Keratinocyte (primary cell): ENCODE measurements at places on chromosomes 16 and 17.
A peak's percentile ranks its signal among the peaks of the same experiment; 100 is the strongest.

DNA sequence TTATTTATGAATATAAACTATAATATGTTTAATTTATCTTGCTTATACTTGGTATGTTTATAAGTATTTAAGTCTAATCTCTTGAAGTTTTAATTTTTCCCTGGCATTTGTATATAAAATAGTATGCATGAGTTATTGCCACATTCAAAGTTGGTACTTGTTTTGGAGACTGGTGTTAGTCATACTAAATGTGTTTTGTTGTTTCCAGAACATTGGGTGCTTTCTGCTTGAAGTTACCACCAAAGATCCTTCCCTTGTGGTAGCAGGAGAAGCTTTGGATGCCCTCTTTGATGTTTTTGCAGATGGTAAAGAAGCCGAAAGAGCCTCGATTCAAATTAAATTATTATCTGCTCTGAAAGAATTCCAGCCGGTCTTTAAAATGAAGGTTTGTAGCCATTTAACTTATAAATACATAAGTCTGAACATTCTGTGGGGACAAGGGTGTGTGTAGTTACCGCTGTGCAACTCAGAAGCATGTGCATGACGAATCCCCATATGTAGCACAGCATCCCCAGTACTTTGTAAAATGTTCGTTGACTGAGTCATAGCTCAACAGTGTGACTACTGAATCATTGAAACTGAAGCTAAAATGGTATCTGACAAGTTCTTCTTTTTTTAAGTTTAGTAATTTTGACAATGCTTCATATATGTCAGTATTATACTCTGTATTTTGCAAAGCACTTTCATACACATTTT lies 36.4 kb downstream of the HEATR3 start:
- peak; percentile 17 for DNase-seq

DNA sequence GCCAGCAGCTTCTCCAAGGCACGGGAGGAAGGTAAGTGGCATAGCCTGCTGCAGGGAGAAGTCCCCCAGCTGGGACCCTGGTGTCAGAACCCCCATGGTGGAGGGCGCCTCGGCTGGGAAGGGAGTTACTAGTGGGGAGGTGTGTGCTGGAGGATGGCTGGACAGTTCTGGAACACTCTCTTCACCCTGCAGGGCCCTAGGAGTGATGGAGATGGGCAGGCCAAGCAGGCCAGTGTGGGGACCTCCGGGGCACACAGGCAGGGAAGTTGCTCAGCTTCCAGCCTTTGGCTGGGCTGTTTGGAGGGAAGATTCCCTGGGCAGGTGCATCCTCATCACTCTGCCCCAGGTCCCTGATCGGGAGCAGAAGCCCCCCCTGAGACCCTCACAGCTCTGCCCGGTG lies 696 bp downstream of the C17orf99 start:
- no peak for DNase-seq

DNA sequence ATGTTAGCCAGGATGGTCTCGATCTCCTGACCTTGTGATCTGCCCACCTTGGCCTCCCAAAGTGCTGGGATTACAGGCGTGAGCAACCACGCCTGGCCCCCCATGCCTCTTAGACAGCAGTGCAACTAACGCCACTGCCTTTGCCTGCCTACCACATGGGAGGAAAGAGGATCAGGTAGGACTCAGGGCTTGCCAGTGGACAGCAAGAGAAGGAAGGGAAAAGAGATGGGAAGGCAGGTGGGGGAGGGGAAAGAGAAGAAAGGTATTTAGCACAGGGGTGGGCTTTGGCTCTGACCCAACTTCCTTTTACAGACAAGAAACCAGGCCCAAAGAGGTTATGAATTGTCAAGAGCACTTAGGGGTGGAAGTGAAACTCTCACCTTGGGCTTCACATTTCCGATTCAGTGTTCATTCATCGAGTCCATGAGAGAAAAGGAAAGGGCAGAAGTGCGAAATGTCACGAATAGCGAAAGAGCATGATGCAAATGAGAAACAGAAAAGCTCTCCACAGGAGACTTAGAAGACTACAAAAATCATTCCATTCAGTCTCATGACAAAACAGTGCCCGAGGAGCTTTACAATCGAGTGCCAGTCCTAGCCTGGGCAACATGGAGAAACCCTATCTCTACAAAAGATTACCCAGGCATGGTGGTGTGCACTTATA lies 36.4 kb downstream of the CDK5R1 start:
- no peak for DNase-seq

- DNase-seq, result no peak
These were observed 52.0 kb downstream of the ABHD15 start for GRCh38 chr17:29514792-29515191.

DNA sequence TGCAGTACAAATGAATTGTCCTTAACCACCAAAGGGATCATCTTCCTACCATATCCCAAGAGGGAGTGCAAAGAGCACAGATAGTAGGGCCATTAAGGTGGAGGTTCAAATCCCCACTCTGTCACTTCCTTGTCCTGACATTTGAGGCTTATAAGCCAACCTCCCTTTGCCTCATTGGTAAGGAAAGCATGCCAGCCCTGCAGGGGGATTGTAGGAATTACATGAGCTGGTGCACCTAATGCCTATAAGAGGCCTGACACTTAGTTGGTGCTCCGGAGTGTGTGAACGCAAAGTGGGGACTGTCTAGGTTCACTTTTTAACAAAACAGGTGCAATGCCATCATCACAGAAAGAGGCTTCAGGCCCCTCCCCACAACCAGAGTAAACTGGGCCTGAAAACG lies 374.4 kb downstream of the SNX29 start:
- DNase-seq, result no peak

DNA sequence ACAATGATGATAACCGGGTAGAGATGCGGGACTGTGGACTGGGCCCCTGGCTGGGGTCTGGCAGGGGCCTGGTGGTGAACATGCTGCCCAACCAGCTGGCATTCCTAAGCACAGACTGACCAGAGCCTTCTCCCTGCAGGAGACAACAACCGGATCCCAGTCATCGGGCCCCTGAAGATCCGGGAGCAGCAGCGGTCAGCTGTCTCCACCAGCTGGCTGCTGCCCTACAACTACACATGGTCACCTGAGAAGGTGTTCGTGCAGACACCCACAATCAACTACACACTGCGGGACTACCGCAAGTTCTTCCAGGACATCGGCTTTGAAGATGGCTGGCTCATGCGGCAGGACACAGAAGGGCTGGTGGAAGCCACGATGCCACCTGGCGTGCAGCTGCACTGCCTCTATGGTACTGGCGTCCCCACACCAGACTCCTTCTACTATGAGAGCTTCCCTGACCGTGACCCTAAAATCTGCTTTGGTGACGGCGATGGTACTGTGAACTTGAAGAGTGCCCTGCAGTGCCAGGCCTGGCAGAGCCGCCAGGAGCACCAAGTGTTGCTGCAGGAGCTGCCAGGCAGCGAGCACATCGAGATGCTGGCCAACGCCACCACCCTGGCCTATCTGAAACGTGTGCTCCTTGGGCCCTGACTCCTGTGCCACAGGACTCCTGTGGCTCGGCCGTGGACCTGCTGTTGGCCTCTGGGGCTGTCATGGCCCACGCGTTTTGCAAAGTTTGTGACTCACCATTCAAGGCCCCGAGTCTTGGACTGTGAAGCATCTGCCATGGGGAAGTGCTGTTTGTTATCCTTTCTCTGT lies 5.1 kb upstream of the SLC7A6 start:
- no peak for DNase-seq

DNA sequence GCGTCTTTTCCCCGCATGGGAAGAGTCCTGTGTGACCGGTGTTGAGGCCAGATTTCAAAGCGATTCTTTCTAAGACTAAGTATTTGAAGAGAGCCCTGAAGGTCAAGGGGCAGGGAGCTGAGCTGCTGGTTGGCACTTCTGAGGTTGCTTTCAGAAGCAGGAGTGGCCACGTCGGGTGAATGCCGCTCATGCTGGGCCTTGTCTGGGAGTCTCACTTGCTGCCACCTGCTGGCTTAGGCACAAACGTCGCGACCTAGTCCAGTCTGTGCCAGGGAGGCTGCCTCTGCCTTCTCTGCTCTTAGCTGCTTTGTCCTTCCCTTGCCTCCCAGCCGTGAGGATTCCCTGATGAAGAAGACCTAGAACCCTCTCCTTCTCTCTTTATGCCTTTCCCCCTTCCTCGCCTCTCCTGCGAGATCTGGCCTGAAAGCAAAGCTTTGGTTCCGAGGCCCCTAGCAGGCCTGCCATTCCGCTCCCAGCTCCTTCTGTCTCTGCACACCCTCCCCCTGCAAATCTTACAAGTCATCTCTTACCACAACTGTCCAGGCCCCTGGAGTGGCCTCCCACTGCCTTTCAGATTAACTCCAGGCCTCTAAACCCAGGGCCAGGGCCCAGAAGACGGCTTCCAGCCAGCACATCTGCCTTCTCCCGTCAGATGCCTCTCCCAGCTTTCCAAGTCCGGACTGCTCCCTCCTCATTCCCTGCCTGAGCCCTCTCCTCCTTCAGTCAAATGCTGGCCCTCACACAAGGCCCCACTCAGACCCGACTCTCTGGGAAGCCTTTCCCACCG lies 11.4 kb downstream of the CTNS start:
- DNase-seq, result no peak

GRCh38 chr17:73228748-73229236 lies 32.9 kb downstream of the CPSF4L start:
- peak; percentile 33 for DNase-seq

- DNase-seq, result no peak
These were observed 22.5 kb downstream of the RPA1 start for GRCh38 chr17:1852327-1852726.

- no peak for DNase-seq
These were observed 12.9 kb downstream of the GAN start for GRCh38 chr16:81327447-81328196.

GRCh38 chr16:89917773-89918452 lies 749 bp upstream of the MC1R start:
- no peak for DNase-seq
